ENCODE measurements at places on chromosomes 7 and 10.

DNA sequence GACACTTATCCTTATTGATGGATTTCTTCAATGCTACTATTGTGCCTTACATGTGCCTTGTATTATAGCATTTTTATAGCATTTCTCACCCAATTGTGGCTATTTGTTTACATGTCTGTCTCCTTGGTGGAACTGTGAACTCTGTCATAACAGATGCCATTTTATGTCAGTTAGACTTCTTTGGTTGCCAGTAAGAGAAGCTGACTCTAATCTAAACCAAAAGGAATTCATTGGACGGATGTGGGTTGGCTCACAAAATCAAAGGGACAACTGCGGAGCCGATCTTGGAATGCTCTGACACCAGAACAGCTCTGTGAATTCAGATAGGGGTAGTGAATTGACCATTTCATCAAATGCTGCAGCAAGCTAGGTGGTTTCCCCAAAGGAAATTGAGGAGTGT lies 15.0 kb downstream of the GARIN1A start:
- no peak for DNase-seq

GRCh38 chr7:103715376-103716120 lies 269.5 kb upstream of the SLC26A5 start:
- peak; percentile 35 for DNase-seq

DNA sequence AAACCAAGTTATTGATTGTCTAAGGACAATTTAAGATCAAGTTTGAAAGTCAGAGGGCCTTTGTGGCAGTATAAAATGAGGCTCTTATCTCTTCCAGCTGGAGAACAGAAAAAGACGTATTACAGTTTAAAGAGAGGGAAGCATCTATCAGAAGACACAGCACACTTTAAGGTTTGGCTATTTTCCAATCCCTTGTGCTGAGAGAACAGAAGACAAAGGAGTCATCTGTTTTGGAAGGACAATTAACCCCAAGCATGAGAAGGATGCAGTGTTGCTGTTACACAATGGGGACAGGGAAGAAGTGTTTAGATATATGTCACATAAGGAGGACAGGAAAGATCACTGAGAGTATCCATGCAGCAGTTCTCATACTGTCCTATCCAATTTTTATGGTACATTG lies 1224.2 kb upstream of the SORCS1 start:
- no peak for DNase-seq

DNA sequence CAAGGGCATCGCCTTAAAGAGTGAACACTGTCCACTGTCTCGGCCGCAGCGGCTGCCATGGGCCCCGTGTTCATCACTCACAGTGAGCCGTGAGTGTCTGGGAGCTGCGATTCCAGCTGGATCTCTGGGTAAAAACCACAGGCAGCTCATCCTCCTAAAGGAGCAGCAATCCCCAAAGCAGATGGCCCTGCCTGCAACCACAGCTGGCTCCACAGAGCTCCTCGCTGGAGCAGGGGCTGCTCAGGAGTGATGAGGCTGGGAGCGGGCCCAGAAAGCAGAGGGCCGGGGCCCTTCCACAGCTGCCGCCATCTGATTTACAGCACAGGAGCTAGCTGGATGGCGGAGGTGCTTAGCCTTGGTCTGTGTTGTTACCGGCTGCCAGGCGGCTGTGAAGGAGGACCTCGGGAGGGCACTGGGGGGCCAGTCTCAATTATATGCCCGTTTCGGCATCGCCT lies 6.6 kb upstream of the TMEM184A start:
- no peak for DNase-seq

DNA sequence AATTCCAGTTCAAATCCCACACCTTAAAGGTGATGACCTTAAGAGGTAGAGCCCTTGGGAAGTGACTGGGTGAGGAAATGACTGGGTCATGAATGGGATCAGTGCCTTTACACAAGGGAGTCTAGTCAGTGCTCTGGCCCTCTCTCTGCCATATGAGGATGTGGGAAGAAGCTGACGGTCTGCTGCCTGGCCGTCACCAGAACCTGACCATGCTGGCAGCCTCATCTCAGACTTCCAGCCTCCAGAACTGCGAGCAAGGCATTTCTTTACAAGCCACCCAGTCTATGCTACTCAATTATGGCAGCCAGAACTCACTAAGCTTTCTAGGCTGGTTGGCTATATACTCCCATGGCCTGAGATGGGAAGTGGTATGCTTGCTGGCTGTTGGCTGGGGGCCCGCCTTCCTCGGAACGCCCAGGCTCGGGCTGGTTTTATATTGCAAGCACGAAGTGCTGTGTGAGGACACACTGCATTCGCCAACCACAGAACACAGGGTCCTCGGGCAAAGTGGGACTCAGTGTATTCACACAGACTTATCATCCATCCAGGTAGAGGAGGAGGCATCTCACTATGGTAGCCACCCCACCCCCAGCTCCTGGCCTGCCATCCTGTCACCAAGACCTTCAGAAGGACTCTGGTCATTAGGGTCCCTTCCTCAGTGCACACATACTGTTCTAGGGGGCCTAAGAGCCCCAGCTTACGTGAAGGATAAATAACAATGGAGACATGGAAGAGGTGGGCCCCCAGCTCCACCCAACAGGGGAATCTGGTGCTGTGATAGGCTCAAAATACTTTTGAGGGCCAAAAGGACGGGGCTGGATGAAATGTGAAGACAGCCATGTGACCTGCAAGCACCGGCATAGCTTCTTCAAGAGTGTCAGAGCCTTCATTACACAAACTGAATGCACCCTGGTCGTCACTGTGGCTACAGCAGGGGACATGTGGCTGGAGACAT lies 49.0 kb downstream of the ZRANB1 start:
- DNase-seq = no peak

DNA sequence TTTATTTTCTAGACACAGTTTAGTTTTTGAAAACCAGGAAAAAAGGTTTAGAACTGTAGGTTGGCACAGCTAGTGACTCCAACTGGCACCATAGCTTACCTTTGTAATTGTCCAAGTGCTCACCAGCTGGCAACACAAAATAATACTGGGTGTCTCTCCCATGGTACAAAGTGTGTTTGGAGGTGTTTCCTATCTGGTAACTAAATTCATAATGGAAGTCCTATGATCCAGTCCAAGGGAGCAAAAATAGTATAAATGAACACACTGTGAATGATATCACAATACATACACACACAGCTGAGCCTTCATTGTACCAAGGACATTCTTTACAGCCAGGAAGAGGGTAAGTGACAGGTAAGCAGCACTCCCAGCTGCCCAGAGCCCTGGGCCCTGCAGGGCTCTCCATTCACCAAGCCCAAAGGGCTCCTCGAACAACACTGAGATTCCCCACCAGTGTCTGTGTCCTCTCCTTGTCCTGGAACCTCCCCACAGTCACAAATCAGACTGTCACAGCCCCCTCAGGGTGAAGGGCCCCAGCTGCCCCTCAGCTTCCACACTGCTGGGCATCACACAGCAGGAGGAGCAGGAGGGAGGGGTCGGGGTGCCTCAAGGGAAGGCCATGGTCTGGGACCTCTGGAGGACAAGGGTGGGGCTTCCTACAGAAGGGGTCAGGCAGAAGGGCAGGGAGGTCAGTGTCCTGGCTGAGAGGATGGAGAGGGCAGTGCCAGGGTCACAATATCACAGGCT lies 72.1 kb downstream of the PKD1L1 start:
- no peak for DNase-seq

GRCh38 chr10:111077479-111077784 lies 603 bp downstream of the ADRA2A start:
- DNase-seq = no peak

DNA sequence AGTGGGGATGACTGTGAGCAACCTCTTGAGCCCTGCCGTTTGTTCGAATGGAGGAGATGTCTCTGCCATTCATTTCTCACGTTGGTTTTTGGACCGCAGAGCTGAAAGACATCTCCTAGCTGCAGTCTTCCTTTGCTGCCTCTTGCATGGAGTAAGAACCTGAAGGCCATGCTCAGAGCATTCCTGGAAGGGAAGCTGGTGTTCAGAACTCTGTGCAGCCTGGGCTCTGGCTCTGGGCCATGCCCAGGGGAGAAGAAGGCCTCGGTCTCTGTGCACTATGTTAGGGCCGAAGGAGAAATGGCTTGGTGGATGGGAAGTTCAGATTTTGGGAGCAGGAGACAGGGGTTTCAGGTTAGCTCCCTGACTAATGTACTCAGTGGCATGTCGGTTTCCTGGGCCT lies 22.9 kb downstream of the SFTPD start:
- no peak for DNase-seq

DNA sequence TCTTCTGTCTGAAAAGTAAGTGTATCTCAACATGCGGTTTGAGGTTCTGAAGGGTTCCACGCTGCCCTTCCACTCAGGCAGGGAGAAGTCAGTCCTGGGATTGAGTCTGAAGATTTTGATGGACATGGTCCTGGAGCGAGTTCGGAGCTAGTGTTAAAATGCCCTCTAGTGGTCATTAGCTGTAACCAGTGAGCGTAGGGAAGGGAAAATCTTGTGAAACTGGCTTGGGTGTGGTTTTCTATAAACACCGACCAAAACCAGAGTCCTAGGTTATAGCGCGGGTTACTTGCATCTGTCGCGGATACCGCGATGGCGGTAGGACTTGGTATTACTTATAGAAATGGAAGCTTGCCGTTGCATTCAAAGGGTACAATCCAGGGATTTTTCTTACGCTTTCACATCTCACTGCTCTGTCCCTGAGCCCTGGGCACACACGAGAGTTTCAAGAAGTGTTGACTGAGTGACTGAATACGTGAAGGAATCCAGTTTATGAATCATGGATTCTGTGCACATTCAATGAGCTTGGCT lies 348.2 kb upstream of the C7orf33 start:
- peak; percentile 56 for DNase-seq

- DNase-seq = peak; percentile 95
Measured at GRCh38 chr7:7176406-7177043, 5.8 kb upstream of the C1GALT1 start.

- no peak for DNase-seq
Measured at GRCh38 chr7:16066805-16067459, 354.4 kb downstream of the CRPPA start.

- DNase-seq = no peak
Measured at GRCh38 chr7:121187222-121187621, 141.6 kb upstream of the WNT16 start.

GRCh38 chr10:69398466-69398865 lies 18.3 kb downstream of the TACR2 start:
- DNase-seq = no peak

DNA sequence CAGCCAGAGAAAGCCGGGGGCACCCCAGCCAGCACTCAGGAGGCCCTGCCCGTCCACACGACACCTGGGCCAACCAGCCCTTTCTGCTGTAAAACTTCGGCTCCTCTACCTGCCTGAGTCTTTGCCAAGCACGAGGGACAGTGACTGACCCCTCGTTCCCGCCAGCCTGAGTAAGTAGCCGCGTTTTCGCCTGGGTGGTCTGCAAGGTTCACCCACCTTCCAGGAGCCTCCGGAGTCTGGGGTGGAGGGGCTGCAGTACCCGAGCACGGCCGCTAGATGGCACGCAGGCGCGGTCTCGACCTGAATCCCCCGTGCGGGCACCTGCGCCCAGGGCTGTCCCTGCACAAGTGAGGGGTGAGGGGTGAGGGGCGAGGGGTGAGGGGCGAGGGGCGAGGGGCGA lies 192.7 kb downstream of the PTPRN2 start:
- DNase-seq = no peak

DNA sequence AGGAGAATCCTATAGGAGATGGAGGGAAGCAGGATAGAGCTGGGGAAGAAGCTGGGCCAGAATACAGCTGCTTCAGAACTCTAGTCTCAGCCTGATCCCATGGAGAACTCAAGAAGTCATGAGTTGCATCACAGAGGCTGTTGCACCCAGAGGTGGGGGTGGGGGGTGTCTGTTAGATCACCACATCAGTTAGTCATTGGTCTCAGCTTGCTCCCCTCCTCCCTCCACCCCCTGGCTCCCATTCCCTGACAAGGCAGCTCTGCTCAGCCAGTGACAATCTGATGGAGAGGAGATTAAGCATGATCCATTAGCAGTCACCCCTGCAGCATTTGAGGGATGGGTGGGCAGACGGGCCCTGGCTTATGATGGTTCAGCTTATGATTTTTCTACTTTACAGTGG lies 58.4 kb upstream of the FGL2 start:
- DNase-seq = peak; percentile 18

DNA sequence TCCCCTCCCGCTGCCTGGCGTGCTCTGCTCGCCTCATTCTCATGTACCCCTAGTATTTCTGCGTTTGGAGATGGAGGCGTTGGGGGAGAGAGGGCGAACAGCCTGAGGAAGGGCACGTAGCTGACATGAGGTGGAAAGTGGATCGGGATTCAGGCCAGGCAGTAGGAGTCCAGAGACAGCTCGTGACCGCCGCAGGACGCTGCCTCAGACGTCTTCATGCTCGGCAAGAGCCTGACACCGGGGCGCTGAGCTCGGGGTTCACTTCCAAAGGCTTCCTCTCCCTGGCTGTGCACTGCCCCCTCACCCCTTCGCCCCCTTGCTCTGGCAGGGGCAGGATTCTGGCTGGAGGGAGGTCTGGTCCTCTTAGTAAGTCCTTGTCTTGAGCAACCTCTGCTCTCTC lies 374.4 kb upstream of the MKI67 start:
- no peak for DNase-seq

DNA sequence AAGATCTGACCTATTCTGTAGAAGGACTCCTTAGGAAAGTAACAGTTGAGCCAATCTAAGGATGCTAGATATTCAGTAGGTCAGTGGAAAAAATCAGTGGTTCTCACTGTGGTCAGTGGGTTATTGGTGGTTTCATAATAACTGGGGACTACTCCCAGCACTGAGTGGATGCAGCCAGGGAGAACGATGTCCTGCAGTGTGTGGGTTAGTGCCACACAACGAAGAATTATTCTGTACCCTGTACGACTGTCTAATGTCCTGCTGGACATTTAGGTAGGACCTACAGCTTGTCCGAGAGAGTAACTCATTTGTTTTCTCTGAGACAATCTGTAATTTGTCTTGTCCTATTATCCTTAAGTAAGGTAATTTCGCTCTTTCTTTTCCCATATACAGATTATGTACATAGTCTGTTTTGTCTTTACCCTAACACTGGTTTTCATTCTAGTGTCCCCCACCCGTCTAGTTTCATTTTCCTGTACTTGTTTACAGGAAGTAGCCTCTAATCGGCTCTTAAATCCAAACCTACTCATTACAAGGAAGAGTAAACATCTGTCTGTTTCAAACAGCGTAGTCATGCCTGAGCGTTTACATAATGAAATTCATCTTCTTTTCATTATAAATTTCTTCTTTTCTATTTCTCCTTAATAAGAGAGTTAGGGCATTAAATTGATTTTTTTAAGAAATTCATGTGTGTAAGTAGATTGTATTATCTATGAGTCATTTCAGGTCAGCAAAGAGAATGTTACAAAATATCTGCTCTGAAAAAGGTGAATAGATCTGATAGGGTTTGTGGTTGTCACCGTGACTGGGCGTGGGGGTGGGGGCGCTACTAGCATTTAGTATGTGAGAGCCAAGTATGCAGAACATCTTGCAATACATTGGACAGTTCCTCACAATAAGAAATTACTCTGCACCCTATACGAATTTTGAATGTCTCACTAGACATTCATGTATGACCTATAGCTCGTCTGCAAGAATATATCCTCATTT lies 8.3 kb upstream of the ZC3HAV1L start:
- DNase-seq = no peak

DNA sequence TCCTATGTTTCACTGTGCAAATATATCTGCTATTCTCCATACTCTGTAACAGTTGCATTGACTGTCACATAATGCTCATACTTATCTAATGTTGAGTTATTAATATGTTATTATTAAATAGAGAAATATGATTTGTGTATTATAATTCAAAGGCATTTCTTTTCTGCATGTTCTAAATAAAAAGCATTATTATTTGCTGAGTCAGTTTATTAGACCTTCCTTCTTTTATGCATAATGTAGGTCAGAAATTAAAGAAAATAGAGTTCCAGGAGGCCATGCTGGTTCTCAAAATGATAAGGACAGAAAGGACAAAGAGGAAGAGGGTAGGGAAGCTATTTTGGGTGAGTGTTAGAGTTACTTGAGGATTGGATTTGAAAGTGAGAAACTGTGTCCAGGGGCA lies 50.7 kb downstream of the CYP2C9 start:
- no peak for DNase-seq

Data from A172 (cell line).